ENCODE measurements at places on chromosomes 6 and 20. TPM values are rescaled to one million over a fixed set of nuclear protein-coding genes. Genes with fewer than 3 reads are reported as not detected.

The TP53TG5 gene
- total RNA-seq: 0.82 TPM

DNA sequence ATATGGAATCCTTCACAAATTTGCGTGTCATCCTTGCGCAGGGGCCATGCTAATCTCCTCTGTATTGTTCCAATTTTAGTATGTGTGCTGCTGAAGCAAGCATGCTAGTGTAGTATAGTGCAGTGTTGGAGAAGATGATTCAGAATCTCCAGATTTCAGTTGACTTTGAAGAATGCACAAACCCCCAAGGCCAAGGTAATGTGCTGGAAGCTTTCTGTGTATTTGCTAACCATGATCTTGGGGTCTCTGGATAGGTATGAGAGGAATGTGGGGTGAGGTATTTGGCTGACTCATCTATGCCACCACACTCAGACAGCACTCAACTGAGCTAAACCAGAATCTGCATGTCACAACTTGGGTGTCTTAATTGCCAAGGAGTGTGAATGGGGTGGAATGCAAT is 42.6 kb upstream of the DEK start:
- no peak for DNase-seq

DNA sequence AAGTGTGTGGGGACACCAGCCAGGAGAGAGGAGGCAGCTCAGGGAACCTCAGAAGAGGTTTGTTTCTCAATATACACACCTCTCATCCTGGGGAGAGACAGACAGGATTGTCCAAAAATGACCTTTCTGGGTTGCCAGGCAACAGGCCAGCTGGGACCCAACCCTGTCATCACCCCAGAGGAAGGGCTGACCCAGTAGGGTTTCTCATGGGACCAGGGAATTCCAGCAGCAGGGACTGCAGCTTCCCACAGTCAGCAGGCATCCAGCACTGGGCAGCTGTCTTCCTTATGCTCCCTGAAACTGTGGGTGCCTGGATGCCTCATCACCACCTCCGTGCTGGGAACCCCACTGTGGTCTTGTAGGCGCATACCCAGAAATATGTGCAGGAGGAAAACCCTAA is 1.3 kb downstream of the C20orf202 start:
- no peak for DNase-seq

DNA sequence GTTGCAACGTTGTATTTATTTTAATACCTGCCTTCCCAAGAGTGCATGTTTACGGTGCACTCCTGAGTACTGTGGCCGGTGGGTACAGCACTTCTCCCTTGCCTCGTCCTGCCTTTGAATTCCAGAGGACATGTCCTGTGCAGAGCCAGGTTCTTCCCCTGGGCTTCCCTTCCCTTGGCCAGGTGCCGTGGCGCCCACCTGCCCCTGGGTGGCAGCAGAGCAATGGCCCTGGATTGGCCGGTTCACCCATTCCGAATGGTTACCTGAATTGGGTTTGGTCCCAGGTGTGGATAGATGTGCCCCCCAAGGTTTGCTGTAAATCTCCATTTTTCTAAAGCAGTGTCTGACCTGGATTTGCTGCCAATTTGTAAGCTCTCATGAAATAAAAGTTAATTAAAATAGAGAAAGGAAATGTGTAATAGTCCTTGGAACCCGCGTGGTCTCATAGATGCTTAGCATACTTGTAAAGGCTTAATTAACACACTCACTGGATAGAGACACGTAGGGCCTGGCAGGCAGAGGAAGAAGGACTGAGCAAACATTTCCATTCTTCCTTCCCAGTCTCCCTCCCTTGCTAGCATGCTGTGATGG is 40.6 kb downstream of the DTD1 start:
- DNase-seq: no peak

DNA sequence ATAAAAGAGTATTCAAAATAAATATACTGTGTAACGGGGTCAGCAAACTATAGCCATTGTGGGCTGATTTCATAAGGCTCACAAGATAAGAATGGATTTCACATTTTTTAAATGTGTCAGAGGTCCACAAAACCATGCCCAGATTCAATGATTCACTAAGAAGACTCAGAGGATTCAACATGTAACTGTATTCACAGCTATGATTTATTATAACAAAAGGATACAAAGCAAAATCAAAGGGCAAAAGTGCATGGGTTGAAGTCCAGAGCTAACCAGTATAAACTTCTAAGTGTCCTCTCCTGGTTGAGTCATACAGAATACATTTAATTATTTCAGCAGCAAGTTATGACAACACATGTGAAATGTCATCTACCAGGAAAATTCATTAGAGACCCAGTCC is 49.2 kb downstream of the TBC1D32 start:
- DNase-seq: no peak

- no peak for DNase-seq
Measured at GRCh38 chr6:42136508-42137193, 5.8 kb downstream of the C6orf132 start.

DNA sequence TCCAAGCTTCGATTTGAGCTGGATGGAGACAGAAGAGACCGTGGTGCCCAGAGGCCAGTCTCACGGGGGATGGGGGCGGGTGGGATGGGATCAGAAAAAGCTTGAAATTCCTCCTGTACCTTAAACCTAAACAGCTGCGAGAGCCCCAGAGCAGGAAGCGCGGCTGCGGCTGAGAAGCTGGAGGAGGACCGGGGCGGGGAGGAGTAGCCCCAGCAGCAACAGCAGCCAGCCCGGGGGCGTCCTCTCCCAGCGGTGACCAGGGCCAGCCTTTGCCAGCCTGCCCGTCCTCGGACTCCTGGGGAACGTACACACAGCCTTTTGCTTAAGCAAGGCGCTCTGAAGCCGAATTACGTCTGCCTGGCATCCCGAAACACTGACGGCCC is 17.4 kb upstream of the PRDM13 start:
- no peak for DNase-seq

All from right cardiac atrium (tissue), 5 donors.